ENCODE measurements at places on chromosomes 3 and 15. TPM values are rescaled to one million over a fixed set of nuclear protein-coding genes. Genes with fewer than 3 reads are reported as not detected.
A peak's percentile ranks its signal among the peaks of the same experiment; 100 is the strongest.

The SOX14 gene
- not detected for total RNA-seq

The CHRNA7 gene
- not detected for total RNA-seq

The B3GNT5 gene
- total RNA-seq: 12.9 TPM

The SLC38A3 gene
- not detected for total RNA-seq

The ITIH3 gene
- total RNA-seq: not detected

The C3orf22 gene
- total RNA-seq: not detected

The SLC27A2 gene
- total RNA-seq: 24.3 TPM

GRCh38 chr15:31338879-31339557 is 12.4 kb downstream of the KLF13 start:
- peak; percentile 81 for DNase-seq

GRCh38 chr15:76107169-76107568 is 47.4 kb downstream of the TMEM266 start:
- no peak for DNase-seq

DNA sequence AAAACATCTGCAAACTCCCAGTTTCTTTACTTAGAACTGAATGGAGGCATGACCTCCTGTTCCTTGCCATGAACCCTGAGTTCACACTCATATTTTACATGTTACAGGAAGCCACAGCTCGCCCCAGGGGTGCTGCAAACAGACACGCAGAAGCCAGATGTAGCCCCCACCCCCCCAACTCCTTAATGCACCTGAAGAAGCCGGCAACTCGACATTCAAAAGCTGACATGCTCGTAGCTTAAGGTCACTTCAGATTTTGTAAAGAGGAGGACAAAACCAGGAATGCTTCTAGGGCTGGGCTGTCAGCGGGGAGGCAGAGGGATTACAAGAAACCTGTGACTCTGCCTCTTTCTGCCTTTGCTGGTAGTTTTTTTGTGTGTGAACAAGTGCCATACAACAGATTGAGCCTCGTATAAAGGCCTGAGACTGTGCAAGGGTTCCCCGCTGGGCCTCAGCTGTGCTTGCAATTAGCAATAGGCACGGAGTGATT is 42.0 kb upstream of the FEZF2 start:
- no peak for DNase-seq

- DNase-seq: peak; percentile 61
Observed at GRCh38 chr3:133487920-133488540, 85.5 kb upstream of the CDV3 start.

- DNase-seq: peak; percentile 61
Observed at GRCh38 chr3:48429317-48429959, 448 bp downstream of the PLXNB1 start.

DNA sequence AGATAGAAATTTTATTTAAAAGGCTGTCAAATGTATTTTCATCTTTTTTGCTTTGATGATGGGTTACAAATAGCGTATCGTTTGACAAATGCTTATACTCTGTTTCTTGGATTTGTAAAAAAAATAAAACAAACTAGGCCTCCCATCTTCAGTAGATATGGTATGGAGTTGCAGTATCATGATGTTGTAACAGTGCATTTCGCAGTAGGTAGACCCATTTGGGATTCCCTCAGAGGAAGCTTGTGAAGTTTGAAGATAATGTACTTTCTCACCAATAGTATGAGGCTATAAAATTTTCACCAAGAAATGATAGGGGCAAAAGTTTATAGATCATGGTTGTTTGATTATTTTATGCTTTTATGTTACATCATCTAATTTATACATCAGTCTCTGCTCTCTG is 10.8 kb downstream of the MBNL1 start:
- DNase-seq: no peak

DNA sequence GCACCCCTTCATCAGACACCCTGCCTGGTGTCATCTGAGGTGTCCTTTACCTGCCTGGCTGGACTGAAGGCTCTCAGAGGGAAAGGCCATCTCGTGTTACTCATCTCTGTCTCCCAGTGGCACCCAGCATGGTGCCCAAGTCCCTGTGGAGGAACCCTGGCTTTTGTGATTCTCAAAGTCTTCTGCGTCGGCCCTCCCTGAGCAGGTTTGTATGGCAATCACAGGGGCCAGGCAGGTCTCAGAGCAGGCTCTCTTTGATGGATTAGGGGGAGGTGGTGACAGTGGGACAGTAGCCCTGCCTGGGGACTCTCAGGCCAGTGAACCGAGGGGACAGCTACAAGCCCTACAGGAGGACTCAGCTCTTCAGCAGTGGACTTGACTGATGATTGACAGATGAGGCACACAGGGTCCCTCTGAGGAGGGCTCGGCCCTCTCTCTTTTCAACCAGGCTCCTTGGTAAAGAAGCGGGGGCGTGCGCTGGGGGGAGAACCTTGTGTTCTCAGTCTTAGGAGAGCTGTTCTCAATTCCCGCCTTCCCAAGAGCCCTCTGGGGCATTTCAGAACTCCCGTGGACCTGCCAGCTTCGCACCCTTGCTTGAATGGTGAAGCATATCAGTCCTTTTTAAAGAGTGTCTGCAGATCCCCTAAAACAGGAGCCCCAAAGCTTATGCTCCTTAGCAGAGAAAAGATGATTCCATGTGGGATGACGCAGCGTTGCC is 108.3 kb downstream of the VGLL4 start:
- DNase-seq: no peak

GRCh38 chr3:63364495-63364894 is 86.4 kb downstream of the SYNPR start:
- no peak for DNase-seq

- DNase-seq: no peak
Observed at GRCh38 chr3:27451251-27451650, 32.9 kb downstream of the SLC4A7 start.

GRCh38 chr3:181709537-181710279 is 2.0 kb upstream of the SOX2 start:
- peak; percentile 72 for DNase-seq

DNA sequence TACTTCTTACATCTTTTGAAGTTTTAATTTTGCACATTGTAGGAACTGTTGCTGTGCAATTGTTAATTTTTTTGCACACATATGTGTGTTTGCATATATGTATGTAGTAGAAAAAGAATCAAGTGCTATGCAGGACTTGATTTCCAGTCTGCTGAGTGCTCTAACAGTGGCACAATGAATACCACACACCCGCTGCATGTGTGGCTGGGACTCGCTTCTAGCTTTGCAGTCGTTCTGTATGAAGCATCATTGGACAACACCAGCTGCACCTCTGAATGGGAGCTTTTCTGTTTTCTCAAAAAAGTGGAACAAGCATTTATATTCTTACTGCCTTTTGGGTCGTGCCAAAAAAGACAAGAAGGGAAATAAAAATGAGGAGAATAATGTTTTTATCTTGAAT is 564.7 kb downstream of the FOXP1 start:
- no peak for DNase-seq

- peak; percentile 16 for DNase-seq
Observed at GRCh38 chr15:63043335-63044076, 959 bp downstream of the TPM1 start.

GRCh38 chr3:106093616-106094015 is 224.8 kb upstream of the CBLB start:
- DNase-seq: no peak

GRCh38 chr3:124916837-124917409 is 17.6 kb downstream of the MUC13 start:
- DNase-seq: no peak

DNA sequence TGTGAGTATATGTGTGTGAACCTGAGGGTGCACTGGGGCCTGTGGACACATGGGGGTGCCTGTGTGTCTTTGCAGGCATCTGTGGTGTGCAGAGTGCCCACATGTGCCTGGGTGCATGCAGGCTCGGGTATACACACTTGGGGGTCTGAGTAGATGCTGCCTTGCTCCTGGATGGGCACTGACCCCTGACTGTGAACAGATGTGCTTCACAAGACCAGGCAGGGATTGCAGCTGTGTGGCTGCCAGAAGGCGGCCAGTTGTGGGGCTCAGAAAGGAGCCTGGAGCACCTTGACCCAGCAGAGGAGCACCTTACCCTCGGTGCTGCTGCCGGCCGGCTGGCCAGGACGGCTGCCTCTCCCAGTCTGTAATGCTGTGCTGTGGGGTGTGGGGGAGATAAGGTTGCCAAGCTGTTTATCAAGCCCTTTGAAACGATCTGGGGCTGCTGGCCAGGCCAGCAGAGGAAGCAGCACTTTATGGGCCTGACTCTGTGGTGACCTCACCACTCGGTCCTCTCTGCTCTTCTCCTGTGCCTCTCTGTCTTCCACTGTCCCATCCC is 55.5 kb upstream of the MRPS22 start:
- DNase-seq: no peak

DNA sequence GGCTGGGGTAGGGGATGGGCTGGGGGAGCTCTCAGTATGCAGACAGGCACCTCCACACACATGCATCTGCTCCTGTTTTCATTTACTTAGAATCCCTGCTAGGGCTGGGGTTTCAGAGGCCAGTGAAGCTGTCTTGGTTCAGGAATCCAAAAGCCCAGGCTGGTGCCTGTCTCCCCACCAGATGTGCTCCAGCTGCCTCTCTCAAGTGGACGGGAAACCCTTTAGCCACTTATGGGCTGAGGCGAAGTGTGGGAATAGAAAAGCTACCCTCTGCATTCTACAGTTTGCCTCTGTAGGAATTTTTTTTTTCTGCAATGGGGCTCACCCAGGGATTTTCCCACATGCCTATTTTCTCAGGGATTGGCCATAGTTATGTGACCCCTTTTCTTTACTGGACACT is 72.5 kb downstream of the ATP2B2 start:
- no peak for DNase-seq

DNA sequence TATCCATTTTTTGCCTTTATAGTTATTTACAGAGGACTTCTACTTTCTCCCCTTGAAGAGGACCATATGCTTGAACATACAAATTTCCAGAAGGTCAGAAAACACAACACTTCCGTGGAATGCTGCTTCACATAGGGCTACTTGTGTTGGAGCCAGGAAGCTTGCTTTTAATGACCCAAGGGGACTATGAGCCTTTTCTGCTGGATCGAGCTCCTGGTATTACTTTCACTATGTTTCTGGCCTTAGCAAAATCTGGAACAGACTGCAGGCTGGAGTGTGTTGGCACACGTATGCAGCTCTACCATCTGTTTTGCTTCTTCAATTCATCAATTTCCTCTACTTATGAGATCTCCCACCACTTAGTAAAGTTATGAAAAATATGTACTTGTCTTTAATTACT is 69.3 kb upstream of the CBLB start:
- no peak for DNase-seq
